Smooth muscle cell of trachea (primary cell): ENCODE measurements at places on chromosomes 16 and 17. TPM values are rescaled to one million over a fixed set of nuclear protein-coding genes. Genes with fewer than 3 reads are reported as not detected.

CD7 gene
- 0.66 and 1.3 TPM in 2 replicates for total RNA-seq

TNFRSF13B gene
- not detected in 2 replicates for total RNA-seq

PRRT2 gene
- 3.6 and 6.0 TPM in 2 replicates for total RNA-seq

BIRC5 gene
- 12.6 and 90.8 TPM in 2 replicates for total RNA-seq

MTSS2 gene
- 37.8 and 55.6 TPM in 2 replicates for total RNA-seq

ACSM5 gene
- 0.17 TPM in 1 of 2 replicates, not detected in the other for total RNA-seq

MNT gene
- total RNA-seq, result 10.8 and 14.9 TPM in 2 replicates

SIAH1 gene
- total RNA-seq, result 35.2 and 35.3 TPM in 2 replicates

FLYWCH1 gene
- 46.4 and 77.6 TPM in 2 replicates for total RNA-seq

MYLK3 gene
- total RNA-seq, result 0.15 and 0.17 TPM in 2 replicates

KCNJ2 gene
- 8.6 and 61.5 TPM in 2 replicates for total RNA-seq

PTGES3L gene
- total RNA-seq, result 1.2 TPM in 1 of 2 replicates, not detected in the other

TBC1D28 gene
- total RNA-seq, result not detected in 2 replicates

TMEM92 gene
- under 0.01 TPM in 2 replicates for total RNA-seq

SLC16A13 gene
- 0.44 and 2.0 TPM in 2 replicates for total RNA-seq

HS3ST6 gene
- not detected in 2 replicates for total RNA-seq

KRT27 gene
- not detected in 2 replicates for total RNA-seq

MVD gene
- total RNA-seq, result 68.3 and 118 TPM in 2 replicates

RNF43 gene
- total RNA-seq, result under 0.01 TPM in 2 replicates

SCARF1 gene
- total RNA-seq, result 0.73 and 0.83 TPM in 2 replicates

RAC3 gene
- 7.6 and 12.6 TPM in 2 replicates for total RNA-seq

HEATR9 gene
- not detected in 2 replicates for total RNA-seq

C1QTNF8 gene
- total RNA-seq, result not detected in 2 replicates

ZPBP2 gene
- total RNA-seq, result not detected in 2 replicates

PDF gene
- total RNA-seq, result 13.7 and 18.2 TPM in 2 replicates

SPECC1 gene
- total RNA-seq, result 1.3 and 2.5 TPM in 2 replicates

CCDC78 gene
- 1.6 and 3.8 TPM in 2 replicates for total RNA-seq

CES5A gene
- total RNA-seq, result not detected in 2 replicates

TNFRSF17 gene
- total RNA-seq, result not detected in 2 replicates

SYCE1L gene
- total RNA-seq, result 0.50 and 0.58 TPM in 2 replicates

CRHR1 gene
- not detected in 2 replicates for total RNA-seq

CMTM2 gene
- not detected in 2 replicates for total RNA-seq

CDH16 gene
- under 0.01 and 0.17 TPM in 2 replicates for total RNA-seq

NOG gene
- not detected in 2 replicates for total RNA-seq
